ENCODE measurements at places on chromosomes 1 and 21.

GRCh38 chr1:228793032-228793431 is 57.8 kb downstream of the RHOU start:
- DNase-seq: no peak

DNA sequence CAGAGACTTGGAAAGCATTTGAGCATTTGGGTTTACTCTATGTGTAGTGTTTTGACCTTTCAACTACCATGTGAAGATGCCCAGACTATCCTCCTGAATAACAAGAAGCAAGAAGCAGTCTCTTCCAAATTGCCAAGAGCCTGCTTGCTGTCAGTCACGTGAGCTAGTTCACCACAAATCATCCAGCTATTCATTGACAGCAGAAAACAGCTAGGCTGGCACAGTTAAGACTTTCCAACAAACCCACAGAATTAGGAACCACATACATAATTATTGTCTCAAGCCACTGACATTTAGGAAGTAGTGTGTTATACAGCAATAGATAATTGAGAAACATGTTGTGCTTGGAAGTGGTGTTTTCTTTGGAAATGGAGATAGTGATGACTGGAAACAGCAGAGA is 1652.0 kb downstream of the NCAM2 start:
- no peak for DNase-seq

DNA sequence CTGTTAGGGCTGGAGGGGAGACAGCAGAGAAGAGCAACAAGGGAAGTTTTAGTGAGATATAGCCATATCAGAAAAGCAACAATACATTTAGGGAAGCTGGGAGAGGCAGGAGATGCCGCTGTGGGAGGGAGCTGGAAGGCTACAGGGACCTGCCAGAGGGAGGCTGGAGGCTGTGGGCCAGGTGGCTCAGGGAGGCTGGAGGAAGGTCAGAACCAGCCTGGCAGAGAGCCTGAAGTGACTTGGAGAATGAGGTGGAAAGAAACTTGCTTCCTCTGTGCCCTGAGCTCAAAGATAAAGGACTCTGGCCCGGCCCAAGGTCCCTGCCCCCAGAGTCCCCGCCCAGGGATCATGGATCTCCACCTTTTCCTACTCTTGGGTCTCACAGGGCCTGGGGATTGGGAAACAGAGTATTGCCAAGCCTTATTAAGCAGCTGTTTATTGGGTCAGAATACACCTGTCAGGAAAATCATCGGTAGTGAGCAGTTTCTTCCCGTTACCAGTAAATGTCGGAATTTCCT is 85.9 kb downstream of the KIF26B start:
- no peak for DNase-seq

DNA sequence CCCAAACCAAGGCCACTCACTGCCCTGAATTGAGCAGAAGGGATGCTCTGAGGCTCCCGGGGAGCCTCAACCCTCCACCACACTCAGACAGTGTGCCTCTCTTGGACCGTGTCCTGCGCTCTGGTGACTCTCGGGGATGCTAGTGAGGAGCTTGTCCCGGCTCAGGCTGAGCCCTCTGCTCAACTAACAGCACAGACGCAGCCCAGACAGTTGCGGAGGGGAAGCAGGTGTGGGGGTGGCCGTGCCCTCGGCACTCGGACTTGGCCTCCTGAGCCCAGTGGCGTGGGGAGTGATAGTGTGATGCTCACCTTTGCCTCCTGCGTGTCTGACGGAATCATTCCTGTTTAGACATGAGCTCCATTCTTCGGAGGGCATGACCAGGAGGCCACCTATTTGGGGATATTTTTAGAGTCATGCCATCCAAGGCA is 15.4 kb upstream of the SLC19A1 start:
- DNase-seq: no peak

- DNase-seq: no peak
These were observed 170.5 kb downstream of the APP start for GRCh38 chr21:25999921-26000582.

- no peak for DNase-seq
These were observed 240.4 kb downstream of the SDCCAG8 start for GRCh38 chr1:243496187-243496646.

GRCh38 chr1:67586596-67586995 is 98.4 kb upstream of the GADD45A start:
- DNase-seq: no peak

DNA sequence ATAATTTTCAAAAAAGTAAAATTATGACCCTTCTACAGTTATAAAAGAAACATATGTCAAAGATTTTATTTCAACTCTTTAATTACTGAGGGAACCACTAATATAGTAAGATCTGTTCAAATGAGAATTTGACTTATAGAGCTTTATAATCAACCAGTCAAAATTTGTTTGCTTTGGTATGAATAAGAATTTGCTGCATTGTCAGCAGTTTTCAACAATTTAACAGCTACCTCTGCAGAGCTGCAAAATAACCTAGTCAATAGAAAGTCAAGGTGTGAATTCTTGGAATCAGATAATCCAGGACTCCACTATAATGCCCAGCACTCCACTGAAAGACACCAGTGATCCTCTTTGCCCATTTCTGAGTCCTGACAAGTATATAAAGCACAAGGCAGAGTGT is 78.2 kb downstream of the ODF2L start:
- no peak for DNase-seq

- no peak for DNase-seq
These were observed 33.9 kb upstream of the INSL5 start for GRCh38 chr1:66834926-66835325.

DNA sequence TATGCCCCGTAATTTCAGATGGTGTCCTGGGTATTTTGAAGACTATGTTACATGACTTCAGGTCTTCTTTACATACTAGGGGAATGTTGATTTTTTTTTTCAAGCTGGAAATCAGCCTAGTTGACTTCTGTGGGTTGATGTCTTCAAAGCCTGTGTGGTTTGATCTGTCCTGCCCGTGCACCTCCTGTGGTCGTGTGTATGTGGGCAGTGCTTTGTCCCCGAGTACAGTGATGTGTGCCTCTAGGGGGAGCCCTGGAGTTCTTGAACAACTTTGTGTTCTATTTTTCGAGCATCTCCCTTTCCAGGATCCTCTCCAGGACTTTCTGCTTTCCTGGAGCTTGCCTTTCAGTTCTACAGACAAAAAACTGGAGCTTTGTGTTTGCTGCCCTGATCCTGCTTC is 28.9 kb downstream of the OBSCN start:
- no peak for DNase-seq

DNA sequence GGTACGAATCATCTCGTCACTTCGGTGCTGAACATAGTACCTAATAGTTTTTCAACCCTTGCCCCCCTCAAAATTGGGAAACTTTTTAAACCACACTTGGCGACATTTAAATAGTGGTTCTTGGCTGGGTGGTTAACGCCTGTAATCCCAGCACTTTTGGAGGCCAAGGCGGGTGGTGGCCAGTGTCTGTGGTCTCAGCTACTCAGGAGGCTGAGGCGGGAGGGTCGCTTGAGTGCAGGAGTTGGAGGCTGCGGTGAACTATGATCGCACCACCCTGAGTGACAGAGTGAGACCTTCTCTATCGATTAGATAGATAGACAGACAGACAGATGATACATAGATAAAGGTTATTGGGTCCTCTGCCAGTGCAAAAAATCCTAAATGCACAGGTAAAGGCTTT is 55.5 kb upstream of the RASAL2 start:
- no peak for DNase-seq

- no peak for DNase-seq
These were observed 55.7 kb downstream of the GIPC2 start for GRCh38 chr1:78101514-78101913.

- no peak for DNase-seq
These were observed 117.1 kb upstream of the CSF3R start for GRCh38 chr1:36599828-36600227.

- no peak for DNase-seq
These were observed 1.6 kb downstream of the B3GALT2 start for GRCh38 chr1:193184776-193185175.

DNA sequence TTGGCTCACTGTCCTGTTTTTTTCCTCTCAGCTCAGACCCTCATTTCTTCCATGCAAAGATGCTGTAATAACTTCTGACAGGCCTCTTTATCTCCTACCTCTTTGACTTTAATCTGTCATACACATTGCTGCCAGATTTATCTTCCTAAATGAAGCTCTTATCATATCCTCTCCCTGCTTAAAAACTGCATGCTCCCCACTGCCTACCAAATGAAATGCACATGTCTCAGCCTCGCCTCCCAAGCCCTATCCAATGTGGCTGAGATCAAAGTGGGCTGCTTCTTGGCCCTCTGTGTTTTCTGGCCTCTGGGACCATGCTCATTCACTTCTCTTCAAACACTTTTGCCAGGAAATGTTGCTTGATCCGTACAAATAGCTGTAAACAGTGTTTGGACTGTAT is 38.3 kb downstream of the IRF2BP2 start:
- no peak for DNase-seq

- no peak for DNase-seq
These were observed 27.6 kb downstream of the IPP start for GRCh38 chr1:45722809-45723208.

GRCh38 chr1:177163844-177164379 is 600 bp downstream of the ASTN1 start:
- DNase-seq: no peak

GRCh38 chr1:192382758-192383157 is 66.0 kb downstream of the RGS21 start:
- no peak for DNase-seq

GRCh38 chr1:24754229-24754628 is 9.0 kb downstream of the CLIC4 start:
- no peak for DNase-seq

DNA sequence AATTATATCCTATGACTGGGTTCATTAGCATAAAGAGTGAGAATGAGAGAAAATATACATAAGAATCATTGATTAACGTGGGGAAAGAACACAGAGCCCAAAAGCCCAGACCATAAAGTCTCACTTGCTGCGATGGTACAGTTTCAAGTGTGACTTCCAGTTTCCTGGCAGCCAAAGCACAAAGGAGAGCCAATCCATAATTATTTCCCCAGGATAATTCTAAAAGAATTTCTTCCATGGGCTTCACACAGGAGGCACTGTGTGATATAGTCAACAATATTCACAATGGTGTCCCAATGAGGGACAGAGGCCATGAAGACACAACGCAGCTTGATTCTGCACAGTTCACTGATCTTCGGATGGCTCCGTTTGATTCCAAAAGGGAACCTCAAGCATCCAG is 321.6 kb downstream of the PLPP3 start:
- no peak for DNase-seq

DNA sequence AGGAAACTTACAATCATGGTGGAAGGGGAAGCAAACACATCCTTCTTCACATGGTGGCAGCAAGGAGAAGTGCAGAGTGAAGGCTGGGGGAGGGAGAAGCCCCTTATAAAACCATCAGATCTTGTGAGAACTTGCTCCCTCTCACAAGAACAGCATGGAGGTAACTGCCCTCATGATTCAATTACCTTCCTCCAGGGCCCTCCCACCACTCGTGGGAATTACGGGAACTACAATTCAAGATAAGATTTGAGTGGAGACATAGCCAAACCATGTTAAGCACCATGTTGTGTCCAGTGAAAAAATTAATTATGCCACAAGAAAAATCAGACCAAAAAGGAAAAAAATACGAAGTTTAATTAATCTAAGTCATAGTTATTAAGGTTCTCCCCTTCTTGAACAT is 109.5 kb downstream of the CLDN17 start:
- DNase-seq: no peak

DNA sequence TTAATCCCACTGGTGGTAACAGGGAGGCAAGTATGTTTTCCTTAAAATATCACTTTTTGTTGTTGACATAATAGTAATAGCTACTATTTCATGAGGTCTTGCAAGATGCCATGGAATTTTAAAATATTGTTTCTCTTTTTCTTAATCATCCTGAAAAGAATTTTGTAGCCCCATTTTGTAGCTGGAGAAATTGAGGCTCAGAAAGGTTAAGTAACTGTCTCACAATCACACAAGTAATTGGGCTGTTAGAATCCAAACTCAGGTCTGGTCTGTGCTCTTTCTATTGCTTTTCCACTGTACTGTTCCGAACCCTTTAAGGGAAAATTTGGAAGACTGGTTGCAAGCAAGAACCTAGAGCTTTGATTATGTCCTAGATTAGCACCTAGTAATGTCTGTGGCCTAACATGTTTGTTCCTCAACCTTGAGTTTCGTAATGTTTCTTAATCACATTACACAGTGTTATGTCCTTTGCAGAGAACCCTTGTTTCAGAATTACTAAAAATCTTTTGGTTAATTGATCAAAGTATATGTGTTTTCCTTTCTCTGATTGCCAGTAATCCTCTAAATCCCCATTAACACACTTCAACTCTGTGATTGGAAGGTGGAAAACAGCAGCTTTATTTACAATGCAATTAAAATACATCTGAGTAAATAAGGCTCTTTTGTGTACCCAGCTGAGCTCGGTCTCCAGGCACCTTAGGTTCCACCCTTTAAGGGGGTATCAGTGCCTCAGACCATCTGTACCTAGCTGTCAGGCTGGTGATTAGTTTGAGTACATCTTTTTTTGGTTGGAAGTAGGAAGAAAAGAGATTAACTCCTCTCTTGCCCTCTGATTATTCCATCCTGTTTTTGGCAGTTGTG is 10.4 kb downstream of the LRRC42 start:
- no peak for DNase-seq

- no peak for DNase-seq
These were observed 12.6 kb upstream of the NTPCR start for GRCh38 chr1:232937741-232938375.

DNA sequence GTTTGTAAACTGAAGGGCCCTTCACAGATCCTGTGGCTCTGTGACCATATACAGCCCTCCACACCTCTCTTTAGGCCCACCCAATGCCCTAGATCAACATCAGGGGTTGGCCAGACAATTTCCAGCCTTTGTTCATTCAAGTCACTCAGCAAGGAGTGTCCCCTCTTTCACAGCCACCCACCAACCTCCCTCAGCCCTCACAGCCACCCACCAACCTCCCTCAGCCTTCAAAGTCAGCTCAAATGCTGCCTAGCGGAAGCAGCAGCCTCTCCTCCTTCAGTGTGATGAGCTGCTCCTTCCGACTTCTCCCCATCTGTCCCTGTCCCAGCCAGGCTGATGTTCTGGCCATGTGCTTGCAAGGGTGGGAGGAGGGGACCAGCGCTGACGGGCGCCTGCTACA is 71.4 kb downstream of the DMRTB1 start:
- DNase-seq: no peak

DNA sequence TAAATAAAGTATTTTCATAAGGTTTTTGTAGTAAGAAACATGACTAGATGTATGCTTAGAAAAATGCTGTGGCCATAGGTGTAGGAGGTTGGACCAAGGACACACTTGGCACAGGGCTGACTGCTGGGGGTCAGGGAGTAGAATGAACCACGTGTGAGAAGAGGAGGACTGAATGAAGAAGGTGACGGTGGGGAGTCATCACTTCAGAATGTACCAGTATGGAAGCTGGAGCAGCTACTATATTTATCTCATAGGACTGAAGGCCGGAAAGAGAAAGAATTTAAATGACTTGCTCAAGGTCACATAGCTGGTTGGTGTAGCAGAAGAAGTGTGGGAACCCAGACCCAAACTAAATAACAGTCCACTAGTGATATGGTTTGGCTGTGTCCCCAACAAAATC is 79.8 kb upstream of the HAO2 start:
- DNase-seq: no peak

DNA sequence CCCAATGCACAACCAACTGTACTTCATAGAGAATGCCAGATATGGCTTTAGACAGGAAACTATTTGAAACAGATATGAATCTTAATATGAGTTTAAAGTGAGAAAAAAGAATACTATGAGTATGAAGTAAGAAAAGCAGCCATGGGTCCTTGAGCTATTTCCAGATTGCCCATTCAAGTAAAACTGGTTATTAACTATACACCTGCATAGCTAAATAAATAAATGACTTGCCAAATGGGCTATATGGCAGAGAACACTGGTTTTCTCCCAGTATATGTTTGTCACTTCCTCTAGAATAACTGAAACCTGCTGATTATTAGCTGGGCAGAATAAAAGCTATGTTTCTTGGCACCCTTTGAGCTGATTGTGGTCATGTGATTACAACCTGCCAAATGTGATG is 17.0 kb upstream of the CD1C start:
- no peak for DNase-seq
